Activated CD8-positive, alpha-beta memory T cell treated with anti-CD3 and anti-CD28 coated beads, Interleukin-2, amount 50 U/mL, for 4 hours (primary cell): ENCODE measurements at places on chromosomes 1 and 21.
A peak's percentile ranks its signal among the peaks of the same experiment; 100 is the strongest.

GRCh38 chr1:52601519-52601918, 652 bp upstream of the GPX7 start:
- DNase-seq: no peak

DNA sequence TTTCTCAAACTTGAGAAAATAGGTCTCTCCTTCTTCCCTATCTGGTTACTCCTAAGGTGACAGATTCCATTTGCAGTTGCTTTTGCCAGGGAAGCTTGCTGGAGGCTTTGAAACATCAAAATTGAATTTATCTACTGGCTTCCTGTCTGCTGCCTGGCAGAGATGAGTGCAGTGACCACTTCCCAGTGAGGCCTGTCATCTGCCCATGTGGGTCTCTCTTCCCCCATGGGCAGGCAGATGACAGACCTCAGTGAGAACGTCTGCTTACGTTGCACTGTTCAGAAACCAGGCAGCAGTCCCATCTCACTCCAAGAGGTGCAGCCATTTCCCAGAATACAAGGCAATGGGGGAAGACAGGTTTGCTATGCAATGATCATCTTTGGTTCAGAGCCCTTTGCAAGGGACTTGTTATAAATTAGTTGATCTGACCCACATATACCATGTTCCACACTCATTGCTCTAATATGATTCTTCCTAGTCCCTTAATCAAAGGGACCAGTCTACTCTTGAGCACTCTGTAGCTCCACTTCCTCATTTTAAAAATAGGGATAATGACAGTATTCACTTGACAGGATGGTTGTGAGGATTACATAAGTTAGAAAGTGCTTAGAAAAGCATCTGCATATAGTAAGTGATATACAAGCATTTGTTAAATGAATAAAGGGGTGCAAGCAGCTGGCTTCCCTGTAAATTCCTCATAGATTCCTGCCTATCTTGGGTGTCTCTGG, 10.6 kb downstream of the PGBD5 start:
- no peak for DNase-seq

GRCh38 chr1:100578201-100578600, 40.3 kb downstream of the GPR88 start:
- no peak for DNase-seq

DNA sequence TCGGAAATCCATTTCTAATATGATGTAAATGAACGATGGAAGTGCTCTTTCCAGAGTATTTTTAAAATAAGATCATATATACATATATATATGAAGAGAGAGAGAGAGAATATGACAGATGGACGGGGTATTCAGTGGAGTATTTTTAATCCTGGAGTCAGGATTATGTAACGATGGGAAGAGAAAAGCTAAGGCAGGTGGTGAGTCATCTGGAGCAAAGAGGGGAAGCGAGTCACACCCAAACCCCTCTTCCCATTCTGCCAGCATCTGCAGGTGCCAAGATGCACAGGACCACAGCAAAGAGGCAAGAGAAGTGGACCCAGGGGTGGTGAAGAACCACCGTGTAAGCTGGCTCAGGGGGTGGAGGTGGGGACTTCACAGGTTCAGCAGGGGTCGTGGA, 102.7 kb upstream of the GRIK3 start:
- no peak for DNase-seq

- peak; percentile 20 for DNase-seq
These were observed 67.3 kb downstream of the VAV3 start for GRCh38 chr1:107897438-107898345.

DNA sequence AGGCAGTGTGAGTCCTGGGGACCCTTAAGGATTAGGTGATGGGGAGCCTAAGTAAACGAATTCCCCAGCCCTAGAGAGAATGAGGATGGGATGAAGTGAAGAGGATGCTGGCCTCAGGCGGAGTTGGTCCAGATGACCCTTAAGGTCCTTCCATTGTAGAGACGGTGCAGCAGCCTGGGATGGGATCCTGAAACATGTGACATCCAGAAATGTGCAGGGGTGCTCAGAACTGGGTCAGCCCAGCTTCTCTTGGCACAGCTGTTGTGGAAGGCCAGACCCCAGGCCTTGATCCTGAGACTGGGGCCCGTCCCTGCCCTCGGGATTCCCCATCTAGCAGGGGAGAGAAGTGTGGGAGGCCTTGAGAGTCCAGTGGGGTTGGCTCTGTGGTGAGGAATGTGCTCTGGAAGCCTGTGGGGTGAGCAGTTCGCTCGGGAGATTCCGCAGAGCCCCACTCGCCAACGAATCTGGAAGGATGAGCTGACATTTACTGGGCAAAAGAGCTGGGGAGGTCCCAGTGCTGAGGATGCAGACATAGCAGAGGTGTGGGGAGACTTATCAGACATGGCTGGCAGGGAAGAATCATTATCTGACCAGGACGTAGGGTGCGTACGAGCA, 28.1 kb downstream of the A3GALT2 start:
- DNase-seq: no peak

DNA sequence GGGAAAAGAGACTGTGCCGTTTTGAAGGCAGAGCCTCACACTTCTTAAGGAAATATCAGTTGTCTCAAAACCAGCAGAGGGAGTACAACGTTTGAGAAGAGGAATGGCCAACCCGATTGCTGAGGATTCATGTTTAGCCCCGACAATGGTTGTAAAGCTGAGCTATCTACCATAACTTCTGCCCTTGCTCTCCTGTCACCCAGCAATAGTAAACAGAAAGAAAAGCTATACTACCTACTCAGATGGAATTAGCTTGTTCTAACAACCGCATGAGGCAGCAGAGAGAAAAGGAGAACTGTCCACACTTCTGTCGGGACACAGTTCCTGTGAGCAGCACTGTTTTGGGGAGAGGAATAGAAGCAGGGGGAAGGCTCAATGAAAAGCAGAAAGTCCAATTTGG, 91.2 kb downstream of the SLC45A1 start:
- no peak for DNase-seq

GRCh38 chr1:8207202-8207601, 110.7 kb upstream of the SLC45A1 start:
- DNase-seq: no peak

GRCh38 chr1:243748227-243748626, 101.8 kb downstream of the AKT3 start:
- DNase-seq: no peak

- no peak for DNase-seq
These were observed 19.2 kb upstream of the PIGK start for GRCh38 chr1:77238462-77238861.

DNA sequence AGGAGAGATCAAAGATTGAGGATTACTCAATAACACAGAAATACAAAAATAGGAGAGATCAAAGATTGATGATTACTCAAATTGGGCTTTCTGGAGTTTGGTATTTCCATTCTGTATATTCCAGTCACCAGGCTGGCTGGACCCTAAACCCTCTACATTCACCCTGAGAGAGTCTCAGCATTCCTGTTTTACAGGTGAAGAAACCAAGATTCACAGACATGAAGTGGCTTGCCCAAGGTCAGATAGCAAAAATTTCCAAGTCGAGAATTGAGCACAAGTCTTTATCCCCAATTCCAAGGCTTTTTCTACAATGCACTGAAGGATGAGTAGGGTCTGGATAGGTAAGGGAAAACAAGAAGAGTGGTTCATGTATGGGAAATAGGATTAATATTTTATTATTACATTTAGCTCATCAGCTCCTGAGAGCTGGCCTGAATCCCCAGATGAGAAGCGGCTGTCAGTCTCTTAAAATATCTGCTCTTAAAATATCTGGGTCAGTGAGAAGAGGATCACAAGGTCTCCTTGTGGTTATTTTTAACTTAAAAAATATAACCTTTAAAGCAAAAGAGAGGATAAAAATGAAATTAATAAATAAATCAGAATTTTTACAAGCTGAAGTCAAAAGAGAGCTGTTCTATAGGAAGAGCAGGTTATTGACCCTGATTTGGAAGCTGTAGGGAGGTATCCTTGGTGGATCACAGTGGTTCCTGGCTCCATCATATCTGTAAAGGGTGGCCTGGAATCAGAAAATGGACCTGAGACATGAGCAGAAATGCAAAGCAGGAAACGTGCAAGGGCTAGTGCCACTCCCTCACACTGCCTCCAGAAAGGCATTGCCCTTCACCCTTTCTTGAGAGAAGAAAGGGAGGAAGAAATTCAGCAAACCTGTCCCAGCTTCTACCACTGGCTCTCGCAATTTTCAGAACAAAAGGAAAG, 29.1 kb upstream of the SEC16B start:
- no peak for DNase-seq

- DNase-seq: no peak
These were observed 467.9 kb downstream of the MRPL39 start for GRCh38 chr21:25139414-25139813.

GRCh38 chr21:16241016-16241415, 511.2 kb downstream of the USP25 start:
- DNase-seq: no peak

- DNase-seq: no peak
These were observed 94.6 kb upstream of the SLC44A3 start for GRCh38 chr1:94725566-94725965.

GRCh38 chr1:195580988-195581387, 1027.3 kb downstream of the KCNT2 start:
- DNase-seq: no peak

- no peak for DNase-seq
These were observed 1.8 kb upstream of the ADAMTS1 start for GRCh38 chr21:26847002-26847401.

DNA sequence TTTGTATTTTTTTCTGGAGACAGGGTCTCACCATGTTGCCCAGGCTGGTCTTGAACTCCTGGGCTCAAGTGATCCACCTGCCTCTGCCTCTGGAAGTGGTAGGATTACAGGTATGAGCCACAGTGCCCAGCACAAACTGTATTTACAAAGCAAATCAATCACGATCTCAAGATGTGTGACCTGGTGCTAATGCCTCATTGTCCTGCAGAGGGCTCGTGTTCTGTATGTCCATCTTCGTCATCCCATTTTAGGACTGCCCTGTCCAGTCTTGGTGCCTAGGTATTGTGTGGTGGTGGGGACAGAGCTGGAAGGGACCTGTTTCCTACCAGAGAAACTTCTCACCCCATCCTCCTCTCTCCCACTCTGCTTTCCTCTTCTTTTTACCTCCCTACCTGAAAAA, 20.2 kb downstream of the PROK1 start:
- no peak for DNase-seq

GRCh38 chr1:97423403-97423802, 497.4 kb downstream of the DPYD start:
- no peak for DNase-seq

DNA sequence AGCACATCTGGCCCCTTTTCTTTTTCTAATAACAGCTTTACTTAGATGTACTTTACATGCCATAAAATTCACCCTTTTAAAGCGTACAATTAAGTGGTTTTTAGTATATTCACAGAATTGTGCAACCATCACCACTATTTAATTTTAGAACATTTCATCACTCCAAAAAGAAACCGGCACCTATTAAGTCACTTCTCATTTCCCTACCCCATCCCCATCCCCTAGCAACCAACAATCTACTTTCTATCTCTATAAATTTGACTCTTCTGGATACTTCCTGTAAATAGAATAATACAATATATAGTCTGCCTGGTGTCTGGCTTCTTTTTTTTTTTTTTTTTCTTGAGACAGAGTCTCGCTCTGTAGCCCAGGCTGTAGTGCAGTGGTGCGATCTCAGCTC, 59.5 kb upstream of the ENAH start:
- DNase-seq: no peak

GRCh38 chr1:206419783-206420182, 50.5 kb upstream of the IKBKE start:
- DNase-seq: no peak

DNA sequence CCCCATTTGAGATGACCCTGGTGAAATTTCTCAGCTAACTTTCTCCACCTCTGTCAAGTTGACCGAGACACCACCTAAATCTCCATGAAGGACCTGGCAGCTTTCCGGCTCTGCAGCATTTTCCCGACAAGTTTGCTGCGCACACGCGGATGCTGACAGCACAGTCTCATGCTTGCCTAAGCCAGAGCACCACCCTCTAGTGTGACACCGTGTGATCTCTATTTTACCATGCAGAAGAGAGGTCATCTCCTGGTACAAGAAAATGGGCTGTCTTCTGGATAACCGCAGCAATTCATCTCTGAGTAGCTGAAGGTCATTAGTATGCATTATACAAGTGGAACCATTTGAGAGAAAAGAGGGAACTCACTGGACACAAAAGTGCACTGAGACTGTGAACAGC, 38.9 kb upstream of the H6PD start:
- no peak for DNase-seq

- DNase-seq: no peak
These were observed 88.3 kb downstream of the DHRS3 start for GRCh38 chr1:12529640-12530174.

GRCh38 chr1:10755970-10756521, 40.4 kb downstream of the CASZ1 start:
- DNase-seq: peak; percentile 47

DNA sequence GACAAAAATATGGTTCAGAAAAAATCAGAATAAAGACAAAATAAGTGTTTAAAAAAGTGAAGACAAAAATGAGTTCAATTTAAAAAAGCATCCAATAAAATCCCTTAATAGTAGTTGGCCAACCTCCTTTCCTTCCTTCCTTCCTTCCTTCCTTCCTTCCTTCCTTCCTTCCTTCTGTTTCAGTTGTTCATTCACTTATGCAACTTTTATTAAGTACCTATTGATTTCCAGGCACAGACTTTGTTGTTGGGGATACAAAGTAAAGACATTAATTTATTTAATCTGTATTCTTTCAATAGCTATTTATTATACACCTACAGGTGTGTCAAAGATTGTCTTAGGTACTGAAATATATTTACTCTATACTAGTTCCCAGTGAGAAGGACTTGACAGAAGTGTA, 2.4 kb upstream of the LIPI start:
- DNase-seq: no peak

DNA sequence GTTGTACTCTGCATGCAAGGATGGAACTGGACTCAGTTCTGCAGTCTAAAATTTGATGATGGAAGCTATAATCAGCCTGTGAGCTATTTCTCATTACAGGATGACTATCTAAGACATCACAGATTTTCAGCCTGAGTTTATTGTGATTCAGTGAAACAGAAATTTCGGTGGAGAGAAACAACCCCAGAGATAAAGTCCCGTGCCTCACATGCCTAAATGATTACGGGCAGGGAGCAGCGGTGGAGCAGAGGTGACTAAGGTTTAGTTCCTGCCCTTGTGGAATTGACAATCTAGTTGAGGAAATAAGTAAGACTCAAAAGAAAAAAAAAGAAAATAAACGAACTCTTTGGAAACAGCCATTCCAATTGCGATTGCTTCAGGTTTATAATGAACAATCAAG, 96.9 kb downstream of the GRIK3 start:
- DNase-seq: no peak

DNA sequence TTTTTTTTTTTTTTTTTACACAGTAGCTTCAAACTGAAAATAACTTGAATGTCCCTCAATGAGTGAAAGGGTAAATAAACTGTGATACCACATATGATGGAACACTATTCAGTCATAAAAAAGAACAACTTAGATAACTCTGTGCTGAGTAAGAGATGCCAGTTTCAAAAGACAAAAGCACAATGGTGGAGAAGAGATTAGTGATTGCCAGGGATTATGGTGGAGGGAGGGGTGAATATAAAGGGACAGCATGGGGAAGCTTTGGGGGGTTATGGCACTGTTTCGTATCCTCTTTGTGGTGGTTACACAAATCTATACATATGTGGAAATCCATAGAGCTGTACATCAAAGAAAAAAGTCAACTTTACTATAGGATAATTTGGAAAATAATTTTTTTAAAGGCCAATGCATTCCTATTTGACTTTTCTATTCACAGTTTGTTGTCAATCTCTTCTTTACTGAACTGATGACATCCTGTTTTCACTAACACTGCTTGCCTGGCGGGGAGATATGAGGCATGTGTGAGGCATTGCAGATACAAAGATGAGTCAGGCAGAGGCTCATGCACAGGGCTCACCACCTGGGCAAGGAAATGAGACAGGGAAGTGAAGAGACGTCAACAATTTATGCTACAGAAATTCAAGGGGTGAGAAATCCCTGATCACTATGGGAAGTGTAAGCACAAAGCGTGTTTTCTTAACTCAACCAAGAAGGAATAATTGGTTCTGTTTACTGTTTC, 302.7 kb downstream of the DUSP10 start:
- peak; percentile 25 for DNase-seq
